ENCODE measurements at places on chromosomes 6 and 20.

DNA sequence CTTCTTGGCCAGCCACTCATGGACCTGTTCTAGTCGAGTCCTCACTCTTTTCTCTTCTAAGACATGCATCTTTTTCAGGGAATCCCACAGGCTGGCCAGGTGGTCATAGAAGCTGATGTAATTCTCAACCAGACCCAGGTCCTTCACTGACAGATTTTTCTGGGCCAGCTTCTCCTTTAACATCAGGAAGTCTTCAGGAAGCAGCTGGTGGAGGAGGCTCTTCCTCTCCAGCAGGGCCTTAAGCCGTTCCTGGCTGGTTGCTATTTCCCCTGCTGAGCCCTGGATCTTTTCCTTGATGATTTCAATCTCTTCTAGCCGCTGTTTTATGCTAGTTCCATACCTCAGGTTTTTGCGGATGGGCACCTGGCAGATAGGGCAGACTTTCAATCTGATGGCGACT lies 28.6 kb downstream of the DDX27 start:
- no peak for DNase-seq

DNA sequence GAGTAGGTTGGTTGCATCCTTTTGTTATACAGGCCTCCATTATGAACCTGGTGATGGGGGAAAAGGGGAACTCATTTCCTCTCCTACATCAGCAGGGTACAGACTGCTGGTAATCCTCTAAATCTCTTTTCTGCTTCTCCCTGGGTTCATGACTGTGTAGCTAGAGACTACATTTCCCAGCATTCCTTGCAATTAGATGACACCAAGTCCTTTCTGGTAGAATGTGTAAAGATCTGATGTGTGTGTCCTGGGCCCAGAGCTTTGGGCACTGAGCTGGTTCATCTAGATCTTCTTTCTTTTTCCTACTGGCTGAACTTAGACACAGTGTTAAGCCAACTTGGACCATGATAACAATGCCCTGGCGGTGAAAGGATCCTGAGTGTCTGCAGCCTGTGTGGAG lies 104.7 kb upstream of the IFNGR1 start:
- DNase-seq = peak; percentile 24

- DNase-seq = peak; percentile 15
Observed at GRCh38 chr6:127343809-127344659, 625 bp upstream of the ECHDC1 start.

- peak; percentile 70 for DNase-seq
Observed at GRCh38 chr6:14211562-14211942, 94.0 kb downstream of the CD83 start.

DNA sequence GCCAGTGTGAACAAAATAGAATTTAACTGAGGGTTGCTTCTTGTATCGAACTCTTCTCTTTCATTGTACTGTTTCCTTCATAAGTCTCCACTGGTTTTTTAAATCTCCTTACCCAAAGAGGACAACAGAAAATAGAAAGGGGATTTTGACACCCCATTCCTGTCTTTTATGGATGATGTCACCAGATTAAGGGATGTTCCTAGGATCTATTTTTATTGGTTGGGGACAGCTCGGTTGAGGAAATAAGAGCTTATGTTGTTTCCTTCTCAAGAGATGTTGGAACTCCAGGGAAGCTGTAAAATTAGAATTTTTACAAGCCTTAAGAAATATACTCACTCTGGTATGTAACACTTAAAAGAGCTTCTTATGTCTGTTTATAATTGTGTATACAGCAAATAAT lies 171.5 kb downstream of the PHF3 start:
- no peak for DNase-seq

GRCh38 chr20:20606050-20606449 lies 106.4 kb downstream of the RALGAPA2 start:
- no peak for DNase-seq

DNA sequence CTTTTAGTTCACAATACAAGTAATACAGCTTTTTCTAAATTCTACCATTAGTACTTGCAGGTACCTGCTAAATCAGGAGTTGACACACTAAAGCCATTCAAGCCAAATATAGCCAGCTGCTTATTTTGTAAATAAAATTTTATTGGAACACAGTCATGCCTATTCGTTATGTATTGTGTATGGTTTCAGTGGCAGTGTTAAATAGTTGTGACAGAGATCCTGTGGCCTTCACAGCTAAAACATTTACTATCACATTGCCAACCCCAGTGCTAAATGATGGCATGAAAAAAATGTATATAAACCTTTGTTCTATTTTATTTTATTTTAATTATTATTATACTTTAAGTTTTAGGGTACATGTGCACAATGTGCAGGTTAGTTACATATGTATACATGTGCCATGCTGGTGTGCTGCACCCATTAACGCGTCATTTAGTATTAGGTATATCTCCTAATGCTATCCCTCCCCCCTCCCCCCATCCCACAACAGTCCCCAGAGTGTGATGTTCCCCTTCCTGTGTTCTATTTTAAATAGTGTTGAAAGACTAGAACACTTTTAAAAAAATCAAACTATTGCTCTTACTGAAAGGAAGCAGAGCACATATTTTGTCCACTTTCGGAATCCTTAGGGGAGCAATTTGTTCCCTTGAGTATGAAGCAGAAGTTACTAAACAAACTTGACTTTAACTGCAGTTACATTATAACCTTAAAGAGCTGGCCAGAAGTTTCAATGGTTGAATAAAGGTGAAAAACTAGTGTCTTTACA lies 115.7 kb downstream of the PRIM2 start:
- DNase-seq = no peak

DNA sequence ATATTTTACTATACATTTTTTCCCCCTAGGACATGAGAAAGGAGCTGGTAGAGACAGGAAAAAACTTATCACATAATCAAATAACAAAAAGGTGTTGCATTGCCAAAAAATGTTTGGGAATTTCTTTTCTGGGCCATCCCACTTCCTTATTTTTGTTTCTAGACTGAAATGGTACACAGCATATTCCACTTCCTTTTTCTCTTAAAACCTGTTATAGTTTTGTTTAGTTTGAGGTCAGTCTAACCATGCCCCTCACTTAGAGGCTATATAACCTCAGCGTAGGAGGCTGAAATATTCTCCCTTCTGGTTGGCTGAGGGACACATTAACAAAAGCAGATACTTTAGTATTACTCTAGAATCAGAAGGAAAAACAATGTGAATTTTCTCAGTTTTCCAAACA lies 323.9 kb downstream of the GJA1 start:
- no peak for DNase-seq

GRCh38 chr6:142399739-142400138 lies 97.9 kb downstream of the ADGRG6 start:
- no peak for DNase-seq

- no peak for DNase-seq
Observed at GRCh38 chr20:35055445-35056276, 36.9 kb downstream of the TRPC4AP start.

Data from iPS-NIHi11 (cell line).